ENCODE measurements at places on chromosomes 6 and 20.

GRCh38 chr6:31270788-31271640, 878 bp downstream of the HLA-C start:
- DNase-seq = no peak

DNA sequence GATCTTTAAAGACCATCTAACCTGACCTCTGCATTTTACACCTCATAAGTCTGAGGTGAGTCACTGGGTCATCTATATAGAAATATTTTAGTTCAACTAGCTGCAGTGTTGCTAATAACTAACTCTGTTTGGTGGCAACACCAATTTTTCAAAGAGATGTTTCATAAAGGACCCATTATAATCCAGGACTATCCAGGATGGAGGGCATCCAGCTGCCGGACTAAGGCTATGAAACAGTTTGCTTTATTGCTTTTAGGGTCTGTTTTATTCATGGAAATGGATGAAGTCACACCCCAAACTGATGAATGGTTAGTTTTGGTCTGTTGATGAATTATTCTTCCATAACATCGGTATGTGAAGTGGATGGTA, 204.2 kb upstream of the GMDS start:
- no peak for DNase-seq

- no peak for DNase-seq
Measured at GRCh38 chr6:65876668-65877067, 169.6 kb upstream of the EYS start.

- no peak for DNase-seq
Measured at GRCh38 chr6:71045296-71045695, 88.4 kb upstream of the B3GAT2 start.

GRCh38 chr6:142906945-142907470, 38.0 kb downstream of the HIVEP2 start:
- DNase-seq = no peak

GRCh38 chr6:4612636-4613171, 163.5 kb upstream of the CDYL start:
- no peak for DNase-seq

- peak; percentile 41 for DNase-seq
Measured at GRCh38 chr6:139153855-139154254, 19.0 kb downstream of the HECA start.

DNA sequence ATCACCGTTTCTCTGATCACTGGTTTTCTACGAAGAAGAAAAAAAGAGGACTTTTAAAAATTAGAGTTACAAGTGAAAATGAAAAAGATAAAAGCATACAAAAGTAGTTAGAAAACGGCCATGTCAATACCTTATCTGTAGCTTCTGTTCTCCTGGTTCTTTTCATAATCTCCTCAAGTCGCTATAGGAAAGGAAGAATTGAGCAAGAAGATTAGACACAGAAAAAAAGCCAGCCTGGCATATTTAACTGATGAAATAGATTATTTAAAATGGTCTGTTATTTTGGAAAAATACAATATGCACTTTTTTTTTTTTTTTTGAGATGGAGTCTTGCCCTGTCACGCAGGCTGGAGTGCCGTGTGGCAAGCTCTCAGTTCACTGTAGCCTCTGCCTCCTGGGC, 70.2 kb upstream of the BCLAF1 start:
- no peak for DNase-seq

GRCh38 chr6:18039481-18039880, 52.0 kb upstream of the KIF13A start:
- no peak for DNase-seq

- no peak for DNase-seq
Measured at GRCh38 chr6:29424575-29424974, 9.8 kb downstream of the OR12D1 start.

GRCh38 chr6:111653979-111654378, 48.3 kb upstream of the TRAF3IP2 start:
- DNase-seq = no peak

DNA sequence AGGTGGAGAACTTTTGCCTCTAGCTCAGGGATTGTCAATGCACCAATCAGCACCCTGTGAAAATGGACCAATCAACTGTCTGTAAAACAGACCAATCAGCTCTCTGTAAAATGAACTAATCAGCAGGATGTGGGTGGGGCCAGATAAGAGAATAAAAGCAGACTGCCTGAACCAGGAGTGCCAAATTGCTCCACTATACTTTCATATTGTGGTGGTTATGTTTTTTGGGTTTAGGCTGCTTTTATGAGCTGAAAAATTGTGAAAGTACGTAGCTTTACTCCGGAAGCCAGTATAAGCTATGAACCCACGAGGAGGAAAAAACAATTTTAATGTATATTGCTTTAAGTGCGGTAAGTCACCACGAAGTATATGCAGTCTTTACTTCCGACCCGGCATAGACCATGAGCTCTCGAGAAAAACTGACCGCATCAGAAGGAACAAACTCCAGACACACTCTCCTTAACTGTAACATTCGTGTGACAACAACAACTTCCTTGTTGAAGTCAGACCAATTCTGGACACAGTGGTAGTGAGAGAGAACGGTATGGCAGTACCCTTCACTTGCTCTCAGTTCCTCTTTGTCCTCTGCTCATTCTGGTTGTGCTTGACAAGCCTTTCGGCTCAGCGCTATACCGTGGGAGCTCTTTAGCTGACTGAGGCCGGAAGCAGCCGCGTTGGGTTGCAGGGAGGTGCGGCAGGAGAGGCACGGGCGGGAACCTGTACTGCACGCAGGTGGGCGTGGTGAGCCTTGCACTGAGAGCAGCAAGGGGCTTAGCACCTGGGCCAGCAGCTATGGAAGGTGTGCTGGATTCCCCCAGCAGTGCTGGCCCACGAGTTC, 81.9 kb upstream of the E2F3 start:
- DNase-seq = no peak

GRCh38 chr6:144481527-144481926, 196.4 kb downstream of the UTRN start:
- DNase-seq = no peak

- no peak for DNase-seq
Measured at GRCh38 chr20:55800552-55801245, 204.6 kb downstream of the CBLN4 start.

DNA sequence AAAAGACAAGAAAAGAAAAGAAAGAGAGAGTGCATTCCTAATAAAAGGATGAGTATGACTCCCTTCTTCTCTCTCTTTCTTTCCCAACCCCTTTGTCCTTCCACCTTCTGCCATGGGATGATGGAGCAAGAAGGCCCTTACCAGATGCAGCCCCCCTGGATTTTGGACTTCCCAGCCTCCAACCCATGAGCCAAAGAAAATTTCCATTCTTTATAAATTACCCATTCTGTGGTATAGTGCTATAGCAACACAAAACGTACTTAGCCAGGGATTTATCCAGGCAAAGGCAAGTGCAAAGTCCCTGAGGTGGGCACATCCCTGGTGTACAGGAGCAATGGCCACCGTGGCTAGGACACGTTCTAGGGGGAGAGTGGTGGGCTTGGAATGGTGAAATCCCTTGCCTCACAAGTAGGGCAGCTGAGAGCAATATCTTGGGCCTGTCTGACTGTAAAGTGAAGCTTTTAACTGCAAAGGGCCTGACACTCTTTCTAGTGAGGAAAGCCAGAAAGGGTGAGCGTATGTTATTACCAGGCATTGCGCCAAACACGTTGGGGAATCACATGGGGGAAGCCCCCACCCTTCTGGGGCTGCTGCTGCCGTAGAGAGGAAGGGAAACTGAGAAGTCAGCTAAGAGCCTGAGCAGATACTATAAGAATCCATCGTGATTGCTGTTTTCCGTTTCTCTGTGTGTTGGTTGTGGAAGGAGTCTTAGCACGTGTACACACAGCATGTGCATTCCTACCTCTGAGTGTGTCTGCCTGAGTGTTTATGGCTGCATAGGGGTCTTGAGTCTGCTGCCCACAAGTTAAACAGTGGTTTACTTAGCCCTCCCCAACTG, 50.7 kb upstream of the SIRPA start:
- no peak for DNase-seq

GRCh38 chr6:116467096-116467495, 5.9 kb downstream of the CALHM6 start:
- DNase-seq = no peak

DNA sequence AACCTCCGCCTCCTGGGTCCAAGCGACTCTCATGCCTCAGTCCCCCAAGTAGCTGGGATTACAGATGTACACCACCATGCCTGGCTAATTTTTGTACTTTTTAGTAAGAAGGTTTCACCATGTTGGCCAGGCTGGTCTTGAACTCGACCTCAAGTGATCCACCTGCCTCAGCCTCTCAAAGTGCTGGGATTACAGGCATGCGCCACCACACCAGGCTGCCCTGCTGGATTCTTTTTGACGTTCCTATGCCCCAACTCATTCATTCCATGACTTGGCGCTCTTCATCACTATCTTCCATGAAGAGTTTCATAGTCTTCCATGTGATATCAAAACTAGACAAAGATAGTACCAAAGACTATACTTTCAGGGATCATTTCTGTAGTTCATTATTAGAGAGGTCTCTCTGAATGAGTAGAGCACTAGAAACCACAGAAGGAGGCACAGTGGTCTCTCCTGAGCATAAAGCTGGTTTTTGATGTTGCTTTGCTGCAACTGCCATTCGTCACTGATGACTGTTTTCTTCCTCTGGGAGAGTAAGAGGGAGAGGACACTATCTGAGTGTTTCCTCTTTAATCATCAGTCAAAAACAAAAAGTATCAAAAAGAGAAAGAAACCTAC, 23.5 kb downstream of the DNAAF9 start:
- no peak for DNase-seq

DNA sequence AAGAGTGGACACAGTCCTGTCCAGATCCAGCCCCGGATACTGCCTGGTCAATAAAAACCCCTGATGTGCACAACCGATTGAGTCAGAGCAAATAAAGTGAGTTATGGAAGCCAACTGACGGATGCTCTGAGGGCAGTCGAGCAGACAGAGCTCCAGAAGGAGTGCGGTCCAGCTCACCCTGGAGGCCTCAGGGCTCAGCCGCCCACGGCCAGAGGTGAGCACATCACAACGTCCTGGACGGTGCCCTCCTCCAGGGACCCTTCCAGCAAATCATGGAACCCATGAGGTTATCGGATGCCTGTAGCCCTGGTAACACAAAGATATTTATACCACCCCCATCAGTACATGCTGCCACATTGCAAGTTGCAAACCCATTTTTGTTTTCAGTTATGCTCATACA, 44.0 kb upstream of the SMOC2 start:
- no peak for DNase-seq

- DNase-seq = no peak
Measured at GRCh38 chr6:27617700-27618689, 145.1 kb upstream of the ZNF184 start.

DNA sequence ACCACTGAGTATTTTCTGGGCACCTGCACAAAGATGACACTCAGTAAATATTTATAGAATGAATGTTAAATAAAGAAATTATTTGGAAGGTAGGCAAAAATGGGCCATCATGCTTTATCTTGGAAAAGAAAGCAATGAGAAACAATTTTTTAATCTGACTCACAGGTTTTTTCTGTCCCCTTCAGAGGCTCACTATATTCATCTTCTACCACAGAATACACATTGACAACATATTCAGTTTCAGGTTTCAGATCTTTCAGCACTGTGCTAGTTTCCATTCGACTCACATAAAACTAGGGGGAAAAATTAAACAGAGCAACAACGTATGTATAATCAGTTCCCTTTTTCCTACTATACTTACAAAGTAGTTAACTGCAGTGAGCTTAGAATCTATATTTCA, 58.3 kb downstream of the COL12A1 start:
- no peak for DNase-seq

DNA sequence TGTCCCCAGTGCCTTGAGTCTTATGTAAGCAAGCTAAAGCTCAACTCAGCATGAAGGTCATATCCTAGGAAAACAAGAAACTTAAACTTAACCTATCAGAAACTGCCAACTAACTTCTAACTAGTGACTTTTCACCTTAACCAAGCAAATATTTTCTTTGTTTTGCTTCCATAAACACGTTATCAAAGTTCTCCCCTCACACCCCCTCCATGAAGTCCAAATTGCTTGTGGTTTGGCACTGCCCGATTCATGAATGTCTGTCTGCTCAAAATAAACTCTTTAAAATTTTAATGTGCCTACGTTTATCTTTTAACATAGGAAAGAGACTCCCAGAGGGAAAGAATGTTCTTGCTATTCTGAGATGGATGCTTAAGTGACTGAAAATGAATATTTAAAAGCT, 34.9 kb downstream of the GSTA2 start:
- no peak for DNase-seq

GRCh38 chr20:37236462-37236861, 25.2 kb downstream of the GHRH start:
- DNase-seq = no peak

GRCh38 chr20:34582911-34583310, 24.4 kb downstream of the MAP1LC3A start:
- no peak for DNase-seq

DNA sequence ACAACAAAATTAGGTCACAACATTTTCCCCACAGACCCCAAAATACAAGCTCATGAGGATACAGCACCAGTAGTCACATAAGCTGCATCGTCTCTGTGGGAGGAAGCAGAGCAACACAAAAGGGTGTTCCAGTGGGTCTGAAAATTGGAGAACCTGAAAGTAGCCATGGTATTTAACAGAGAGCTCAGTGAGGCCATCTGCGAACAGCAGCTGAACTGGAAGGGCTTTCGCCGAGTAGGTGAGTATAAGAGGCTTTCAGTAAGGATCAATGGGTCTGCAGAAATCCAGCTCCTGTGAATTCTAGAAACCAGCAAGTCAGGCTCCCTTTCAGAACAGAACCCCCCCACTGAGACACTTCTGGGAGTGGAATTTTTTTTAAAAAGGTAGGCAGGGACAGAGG, 120.0 kb upstream of the RREB1 start:
- DNase-seq = no peak

DNA sequence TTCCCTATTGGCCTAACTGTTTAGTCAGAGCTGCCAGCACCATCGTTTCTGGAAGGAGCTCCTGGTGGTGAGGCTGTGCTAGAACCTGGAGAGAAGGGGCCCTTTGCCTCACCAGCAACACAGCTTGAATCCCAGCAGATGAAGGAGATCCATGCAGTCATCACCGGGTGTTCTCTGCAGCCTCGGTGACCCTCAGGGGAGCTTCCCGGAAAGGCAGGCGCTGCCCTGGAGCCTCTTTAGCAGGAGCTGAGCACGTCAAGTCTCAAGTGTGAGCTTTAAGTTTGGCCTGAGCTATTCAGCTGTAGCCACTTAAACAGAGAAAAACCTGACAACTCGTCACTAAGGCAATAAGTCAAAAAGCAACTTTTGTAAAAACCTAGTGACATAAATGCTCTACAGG, 181.2 kb upstream of the FOXQ1 start:
- no peak for DNase-seq

- DNase-seq = no peak
Measured at GRCh38 chr20:50095476-50096078, 17.4 kb downstream of the UBE2V1 start.

GRCh38 chr6:163874784-163875183, 460.3 kb downstream of the QKI start:
- no peak for DNase-seq

- no peak for DNase-seq
Measured at GRCh38 chr6:52513464-52513863, 63.4 kb downstream of the TRAM2 start.

DNA sequence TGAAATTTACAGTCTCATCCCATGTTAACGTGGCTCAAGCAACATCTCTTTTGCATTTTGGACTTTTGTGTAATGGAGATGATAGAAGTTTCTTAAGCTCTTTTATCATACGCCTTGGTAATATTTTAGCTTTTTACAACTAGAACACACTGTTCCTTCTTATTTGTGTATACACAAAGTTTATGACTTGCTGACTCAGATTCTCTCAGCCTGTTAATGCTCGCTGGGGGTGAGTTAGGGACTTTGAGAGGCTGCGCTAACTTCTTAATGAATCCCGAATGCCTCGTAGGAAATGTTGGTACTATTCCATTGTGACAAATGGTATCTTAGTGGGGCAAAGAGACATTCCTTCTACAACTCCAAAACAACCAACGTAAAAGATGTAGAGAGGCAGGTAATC, 509.7 kb downstream of the DOK5 start:
- no peak for DNase-seq

All from hepatic stellate cell (primary cell).